ENCODE measurements at places on chromosomes 2 and 18. TPM values are rescaled to one million over a fixed set of nuclear protein-coding genes. Genes with fewer than 3 reads are reported as not detected.

- H3K4me3 ChIP-seq = no peak overlapping the region
- peaks cover 29% of the 10 kb centered on the region for H3K4me1 ChIP-seq
- H3K27ac ChIP-seq = no peak overlapping the region
- DNase-seq = peak; percentile 79
- no peaks in the 10 kb centered on the region for H3K36me3 ChIP-seq
Observed at GRCh38 chr2:85924522-85924921, 35.7 kb upstream of the ST3GAL5 start.

DNA sequence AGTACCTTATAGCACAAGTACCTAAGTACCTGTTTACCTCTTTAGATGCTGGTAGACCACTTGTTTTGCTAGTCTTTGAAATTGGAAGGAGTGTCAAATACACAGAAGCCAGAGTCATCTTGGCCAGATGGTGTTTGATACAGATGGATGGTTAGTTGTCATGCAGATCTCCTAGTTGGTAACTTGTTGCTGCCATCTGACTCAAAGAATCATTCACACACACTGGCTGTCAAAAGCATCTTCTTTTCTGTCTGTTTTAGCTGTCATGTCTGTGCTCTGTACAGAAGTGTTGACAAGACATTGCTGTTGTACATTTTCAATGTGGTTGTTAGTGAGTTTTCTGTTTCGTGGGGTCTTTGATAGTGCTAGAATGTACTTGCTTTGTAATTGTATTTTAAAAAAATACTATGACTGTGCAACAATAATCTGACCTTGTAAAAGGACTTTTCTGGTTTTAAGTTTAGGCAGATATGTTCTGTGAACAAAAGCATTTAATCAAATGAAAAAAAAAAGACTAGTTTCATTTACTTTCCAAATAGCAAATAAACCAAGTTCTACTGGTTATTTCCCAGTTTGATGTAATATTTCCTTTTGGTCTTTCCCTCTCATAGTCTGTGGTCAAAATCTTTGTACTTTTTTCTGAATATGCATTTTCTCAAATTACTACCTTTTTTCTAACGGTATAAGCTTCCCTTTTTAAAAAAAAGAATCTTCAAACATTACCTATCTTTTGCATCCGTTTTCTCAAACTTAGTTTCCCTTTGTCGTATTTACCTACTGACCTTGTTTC is 39.9 kb downstream of the TANK start:
- H3K4me1 ChIP-seq = no peaks in the 10 kb centered on the region
- no peak for DNase-seq
- H3K27ac ChIP-seq = no peak overlapping the region
- H3K27me3 ChIP-seq = no peaks in the 10 kb centered on the region

ABI2 gene
- total RNA-seq = 37.6 TPM

MYO1B gene
- total RNA-seq = 88.0 TPM

NLRC4 gene
- not detected for total RNA-seq

GKN1 gene
- not detected for total RNA-seq

CCDC74B gene
- 8.6 TPM for total RNA-seq

DNA sequence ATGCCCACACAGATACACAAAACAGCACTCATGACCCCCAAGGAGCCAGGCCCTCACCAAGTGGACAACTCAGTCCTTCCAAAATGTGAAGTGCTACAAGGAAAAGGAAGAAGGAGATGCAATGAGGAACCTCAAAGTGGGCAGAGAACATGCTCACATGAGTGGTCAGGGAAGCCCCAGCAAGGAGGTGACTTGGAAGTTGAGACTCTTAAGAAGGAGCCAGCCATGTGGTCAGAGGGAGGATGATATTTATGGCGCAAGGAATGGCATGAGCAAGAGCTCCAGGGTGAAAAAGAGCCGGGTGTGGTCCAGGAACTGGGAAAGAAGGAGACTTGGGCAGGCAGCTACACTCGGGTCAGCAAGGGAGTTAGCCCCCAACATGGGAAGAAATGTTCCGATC is 30.0 kb upstream of the KLHL29 start:
- H3K36me3 ChIP-seq = no peaks in the 10 kb centered on the region
- DNase-seq = no peak
- H3K4me3 ChIP-seq = no peak overlapping the region
- H3K27me3 ChIP-seq = peaks cover 24% of the 10 kb centered on the region

DNA sequence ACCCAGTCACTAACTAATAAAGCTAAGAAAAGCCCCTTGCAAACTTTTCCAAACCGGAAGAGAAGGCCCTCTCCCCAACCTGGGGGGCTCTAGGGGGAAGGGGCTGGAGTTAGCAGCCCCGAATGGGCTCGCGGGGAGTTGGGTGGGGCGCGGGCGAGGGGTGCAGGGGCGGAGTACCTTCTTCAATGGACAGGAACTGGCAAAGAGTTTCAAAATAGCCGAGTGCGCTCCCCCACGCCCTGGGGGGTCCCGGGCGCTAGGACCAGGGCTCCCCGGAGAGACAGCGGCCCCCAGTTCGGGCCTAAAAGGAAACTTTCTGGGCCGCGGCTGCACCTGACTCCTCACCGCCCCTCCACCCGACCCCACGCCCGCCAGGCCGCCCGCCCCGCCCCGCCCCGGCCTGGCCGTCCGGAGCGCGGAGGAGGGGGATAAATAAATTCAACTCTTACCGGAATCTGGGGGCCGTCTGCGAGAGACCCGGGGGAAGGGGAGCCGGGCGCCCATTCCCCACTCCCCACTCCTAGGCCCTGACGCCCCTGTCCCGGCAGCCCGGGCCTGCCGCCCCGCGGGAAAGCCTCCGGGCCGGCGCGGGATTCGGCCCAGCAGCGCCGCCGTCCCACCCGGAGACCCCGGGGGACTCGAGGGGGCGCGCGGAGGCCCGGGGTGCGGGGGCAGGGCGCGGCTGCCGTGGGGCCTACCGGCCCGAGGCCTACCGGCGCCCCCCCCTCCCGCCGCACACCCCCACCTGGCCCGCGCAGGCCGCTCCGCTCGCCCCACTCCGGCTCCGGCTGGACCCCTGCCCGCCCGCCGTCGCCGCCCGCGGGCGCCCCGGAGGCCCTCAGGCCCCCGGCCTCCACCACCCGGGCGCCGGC is 868 bp downstream of the INO80D start:
- H3K4me1 ChIP-seq = peaks cover 16% of the 10 kb centered on the region
- H3K27me3 ChIP-seq = no peaks in the 10 kb centered on the region
- peak overlapping the region; percentile 95 for H3K4me3 ChIP-seq
- no peaks in the 10 kb centered on the region for H3K36me3 ChIP-seq
- H3K27ac ChIP-seq = peak overlapping the region; percentile 87

IL1R2 gene
- 6.0 TPM for total RNA-seq

DNA sequence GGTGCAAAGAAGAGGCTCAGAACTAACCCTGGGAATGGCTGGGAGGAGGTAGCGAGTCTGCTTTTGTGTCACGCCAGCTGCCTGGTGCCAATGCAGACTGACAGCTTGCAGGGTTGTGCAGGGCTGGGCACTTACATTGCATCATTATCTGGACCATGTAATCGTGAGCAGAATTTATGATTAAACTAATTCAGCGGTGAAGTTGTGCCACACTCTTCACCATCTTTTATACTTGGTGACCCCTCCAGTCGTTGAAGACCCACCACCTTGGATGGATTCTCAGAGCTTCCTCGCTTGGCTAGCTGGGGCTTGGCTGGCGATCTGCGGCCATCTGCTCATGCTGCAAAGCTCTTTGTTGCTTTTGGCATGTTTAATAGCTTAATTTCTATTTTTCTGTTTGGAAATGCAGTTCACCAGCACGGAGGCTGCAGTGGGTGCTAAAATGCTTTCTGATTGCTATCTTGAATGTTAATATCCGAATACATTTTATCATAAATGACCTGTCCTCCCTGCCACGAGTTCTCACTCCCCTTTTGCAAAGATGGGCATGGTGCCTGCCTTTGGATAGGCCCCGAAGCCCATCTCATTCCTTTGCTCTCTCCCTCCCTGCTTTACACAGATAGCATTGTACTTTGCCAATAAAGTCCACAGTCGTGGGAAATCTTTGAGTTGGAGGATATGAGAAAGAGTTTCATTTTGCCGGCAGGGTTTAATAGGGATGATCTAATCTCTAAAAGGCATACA is 188.2 kb downstream of the PRKCE start:
- H3K4me3 ChIP-seq = no peak overlapping the region
- H3K27me3 ChIP-seq = no peaks in the 10 kb centered on the region
- peaks cover 15% of the 10 kb centered on the region for H3K4me1 ChIP-seq
- H3K36me3 ChIP-seq = no peaks in the 10 kb centered on the region

GRCh38 chr18:31176531-31176930 is 13.9 kb upstream of the DSC1 start:
- H3K4me1 ChIP-seq = no peaks in the 10 kb centered on the region
- no peaks in the 10 kb centered on the region for H3K27me3 ChIP-seq
- H3K27ac ChIP-seq = no peak overlapping the region
- DNase-seq = no peak
- no peak overlapping the region for H3K4me3 ChIP-seq
- no peaks in the 10 kb centered on the region for H3K36me3 ChIP-seq

DNA sequence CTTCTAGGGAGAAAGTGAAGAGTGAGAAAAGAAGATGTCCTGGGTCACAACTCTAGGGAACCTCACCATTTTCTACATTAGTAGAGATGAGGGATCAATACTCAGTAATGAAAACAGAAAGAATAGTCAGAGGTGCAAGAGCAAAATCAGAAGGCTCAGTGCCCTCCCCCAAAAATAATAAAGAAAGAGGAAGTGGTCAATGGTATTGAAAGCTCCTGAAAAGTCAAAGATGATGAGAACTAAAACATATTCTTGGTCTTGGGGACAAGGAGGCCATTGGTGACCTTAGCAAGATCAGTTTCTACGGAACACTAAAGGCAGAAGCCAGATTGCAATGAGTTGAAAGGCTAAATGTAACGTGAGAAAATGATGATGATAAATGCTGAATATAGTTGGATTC is 24.5 kb upstream of the MYO1B start:
- H3K4me3 ChIP-seq = no peak overlapping the region
- no peaks in the 10 kb centered on the region for H3K27me3 ChIP-seq
- no peak overlapping the region for H3K27ac ChIP-seq
- H3K36me3 ChIP-seq = no peaks in the 10 kb centered on the region
- no peak for DNase-seq

ALK gene
- total RNA-seq = 0.87 TPM

L3MBTL4 gene
- 0.63 TPM for total RNA-seq

DNA sequence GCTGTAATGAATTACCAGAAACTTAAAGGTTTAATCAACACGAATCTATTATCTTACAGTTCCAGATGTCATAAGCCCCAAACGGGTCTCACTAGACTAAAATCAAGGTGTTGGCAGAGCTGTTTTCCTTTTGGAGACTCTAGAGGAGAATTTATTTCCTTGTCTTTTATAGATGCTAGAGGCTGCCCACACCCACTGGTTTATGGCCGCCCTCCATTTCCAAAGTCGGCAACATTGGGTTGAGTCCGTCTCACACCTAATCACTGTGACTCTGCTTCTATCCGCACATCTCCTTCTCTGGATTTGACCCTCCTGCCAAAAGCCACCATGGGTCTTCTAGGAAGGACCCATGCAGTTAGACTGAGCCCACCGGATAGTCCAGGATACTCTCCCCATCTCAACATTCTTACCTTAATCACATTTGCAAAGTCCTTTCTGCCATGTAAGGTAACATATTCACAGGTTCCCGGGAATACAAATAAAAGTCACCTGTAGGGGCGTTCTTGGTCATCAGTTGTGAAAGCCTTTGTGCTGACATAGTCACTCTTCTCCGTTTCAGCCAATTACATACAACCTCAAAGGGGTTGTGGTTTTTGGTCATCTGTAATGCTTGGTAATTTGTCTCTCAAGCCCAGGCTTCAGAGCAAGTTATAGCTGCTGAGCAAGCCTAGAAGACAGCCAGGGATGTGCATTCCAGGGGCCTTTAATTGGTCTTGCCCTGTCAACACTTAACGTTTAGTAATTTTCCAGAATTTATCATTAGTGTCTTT is 179.4 kb downstream of the ANTXR1 start:
- H3K4me1 ChIP-seq = no peaks in the 10 kb centered on the region
- H3K27me3 ChIP-seq = no peaks in the 10 kb centered on the region
- H3K36me3 ChIP-seq = peaks cover 12% of the 10 kb centered on the region
- H3K4me3 ChIP-seq = no peak overlapping the region

- H3K4me1 ChIP-seq = peaks cover 14% of the 10 kb centered on the region
- no peaks in the 10 kb centered on the region for H3K27me3 ChIP-seq
- DNase-seq = peak; percentile 46
- no peak overlapping the region for H3K27ac ChIP-seq
Observed at GRCh38 chr2:44707945-44708660, 233.4 kb upstream of the SIX3 start.

GRCh38 chr2:109135359-109136197 is 6.6 kb downstream of the SH3RF3 start:
- no peak overlapping the region for H3K4me3 ChIP-seq
- H3K27me3 ChIP-seq = no peaks in the 10 kb centered on the region
- peaks cover 29% of the 10 kb centered on the region for H3K4me1 ChIP-seq
- no peak for DNase-seq
- no peaks in the 10 kb centered on the region for H3K36me3 ChIP-seq
- H3K27ac ChIP-seq = no peak overlapping the region

FAM228A gene
- not detected for total RNA-seq

GRCh38 chr2:17162713-17163112 is 355.5 kb downstream of the RAD51AP2 start:
- DNase-seq = no peak
- no peaks in the 10 kb centered on the region for H3K27me3 ChIP-seq
- H3K27ac ChIP-seq = no peak overlapping the region
- H3K4me3 ChIP-seq = no peak overlapping the region

MPP4 gene
- total RNA-seq = 0.52 TPM

GRCh38 chr2:176139661-176140512 is 10.4 kb downstream of the HOXD8 start:
- H3K27ac ChIP-seq = no peak overlapping the region
- no peaks in the 10 kb centered on the region for H3K36me3 ChIP-seq
- peaks cover 17% of the 10 kb centered on the region for H3K4me1 ChIP-seq

GRCh38 chr2:8232871-8233270 is 449.0 kb upstream of the ID2 start:
- no peak for DNase-seq
- H3K36me3 ChIP-seq = no peaks in the 10 kb centered on the region
- no peaks in the 10 kb centered on the region for H3K27me3 ChIP-seq
- no peak overlapping the region for H3K27ac ChIP-seq
- peaks cover 10% of the 10 kb centered on the region for H3K4me1 ChIP-seq

- no peaks in the 10 kb centered on the region for H3K36me3 ChIP-seq
- H3K4me1 ChIP-seq = peaks cover 24% of the 10 kb centered on the region
- no peak overlapping the region for H3K4me3 ChIP-seq
- no peaks in the 10 kb centered on the region for H3K27me3 ChIP-seq
- H3K27ac ChIP-seq = peak overlapping the region; percentile 39
Observed at GRCh38 chr2:226080334-226080733, 680.8 kb downstream of the NYAP2 start.

DSC1 gene
- total RNA-seq = not detected

TEKT4 gene
- not detected for total RNA-seq
